ENCODE measurements at places on chromosomes 3 and 15. TPM values are rescaled to one million over a fixed set of nuclear protein-coding genes. Genes with fewer than 3 reads are reported as not detected.

The DNAJC13 gene
- total RNA-seq, result 79.4 TPM

The ACKR2 gene
- total RNA-seq, result 0.20 TPM

The CD86 gene
- total RNA-seq, result not detected

The CNTN4 gene
- not detected for total RNA-seq

The CCR3 gene
- total RNA-seq, result not detected

The NR2E3 gene
- total RNA-seq, result 0.20 TPM

The ETV5 gene
- total RNA-seq, result 44.0 TPM

The CPOX gene
- 24.6 TPM for total RNA-seq

The MEX3B gene
- 2.0 TPM for total RNA-seq

The GOLGA6D gene
- total RNA-seq, result not detected

The SI gene
- total RNA-seq, result not detected

All from subcutaneous preadipocyte (primary cell).